ENCODE measurements at places on chromosomes 13 and 19. TPM values are rescaled to one million over a fixed set of nuclear protein-coding genes. Genes with fewer than 3 reads are reported as not detected.

Gene C13orf42
- total RNA-seq, result not detected

Gene TBC1D4
- 22.6 TPM for total RNA-seq

Gene MBD3L2
- total RNA-seq, result not detected

Gene ERICH6B
- not detected for total RNA-seq

Gene POLR1D
- 174 TPM for total RNA-seq

DNA sequence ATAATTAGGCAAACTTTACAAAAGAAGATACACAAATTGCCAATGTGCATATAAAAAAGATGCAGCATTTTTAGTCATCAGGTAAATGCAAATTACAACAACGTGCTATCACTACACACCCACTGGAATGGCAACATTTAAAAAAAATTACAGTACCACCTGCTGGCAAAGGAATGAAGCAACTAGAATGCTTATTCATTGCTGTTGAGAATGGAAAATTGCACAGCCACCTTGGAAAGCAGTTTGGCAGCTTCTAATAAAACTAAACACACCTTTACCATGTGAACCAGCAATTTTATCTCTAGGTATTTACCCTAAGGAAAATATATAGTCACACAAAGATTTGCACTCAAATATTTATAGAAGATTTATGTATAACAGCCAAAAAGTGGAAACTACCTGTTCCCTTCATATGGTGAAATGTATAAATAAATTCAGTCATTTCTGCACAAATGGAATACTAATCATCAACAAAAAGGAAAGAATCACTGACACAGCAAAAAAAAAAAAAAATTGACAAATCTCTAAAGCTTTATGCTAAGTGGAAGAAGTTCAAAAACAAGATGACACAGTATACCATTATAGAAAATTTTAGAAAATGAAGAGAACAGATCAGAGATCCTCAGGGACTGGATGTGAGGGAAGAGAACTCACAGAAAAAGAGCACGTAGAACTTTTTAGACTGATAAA is 30.3 kb downstream of the OXGR1 start:
- DNase-seq, result no peak

GRCh38 chr13:26538363-26539317 is 18.8 kb upstream of the WASF3 start:
- no peak for DNase-seq

DNA sequence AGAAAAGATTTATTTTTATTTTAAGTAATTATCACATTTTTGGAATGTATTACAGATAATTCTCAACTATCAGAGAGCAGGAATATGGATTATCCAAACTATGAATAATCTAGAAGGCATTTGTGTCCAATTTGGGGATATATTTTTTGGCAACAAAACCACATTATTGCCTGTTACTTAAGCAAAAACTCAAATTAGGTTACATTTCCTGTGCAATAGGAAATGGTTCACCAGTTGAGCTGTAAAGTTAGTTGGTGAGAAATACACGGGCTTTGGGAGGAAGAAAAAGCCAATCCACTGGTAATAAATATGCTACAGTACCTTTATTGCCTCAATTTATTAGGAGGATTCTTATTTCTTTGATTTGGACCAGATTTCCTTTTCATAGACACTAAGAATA is 1075.2 kb downstream of the PCDH9 start:
- DNase-seq, result peak; percentile 4

- DNase-seq, result peak; percentile 57
Measured at GRCh38 chr19:19217099-19217498, 5.3 kb downstream of the NCAN start.

All from OCI-LY7 (cell line).